Cerebellar cortex (tissue), 1 donor: ENCODE measurements at places on chromosomes 3 and 15.
A peak's percentile ranks its signal among the peaks of the same experiment; 100 is the strongest.

GRCh38 chr15:69154684-69155083 lies 5.8 kb upstream of the GLCE start:
- no peak for DNase-seq

GRCh38 chr3:129606636-129607390 lies at the start of gene PLXND1:
Gene PLXND1, minus strand, starts transcription at chr3:129606676. Its CDS starts 37 bp downstream, at chr3:129606639.
- DNase-seq: no peak

GRCh38 chr3:185756477-185756876 lies 68.4 kb downstream of the IGF2BP2 start:
- no peak for DNase-seq

- DNase-seq: peak; percentile 34
Measured at GRCh38 chr15:38252481-38253350, at the start of gene SPRED1. Gene SPRED1, plus strand, starts transcription at chr15:38252836. Its CDS starts 350 bp downstream, at chr15:38253186.

GRCh38 chr3:159634483-159634882 lies 354.2 kb upstream of the IL12A start:
- DNase-seq: no peak

- no peak for DNase-seq
Measured at GRCh38 chr15:71048913-71049675, 66.2 kb upstream of the THSD4 start.

GRCh38 chr3:72380711-72381493 lies 467.3 kb downstream of the SHQ1 start:
- no peak for DNase-seq

- DNase-seq: no peak
Measured at GRCh38 chr15:67579164-67579563, 36.7 kb downstream of the MAP2K5 start.

GRCh38 chr15:99976811-99977271 lies 243.6 kb upstream of the LYSMD4 start:
- no peak for DNase-seq

DNA sequence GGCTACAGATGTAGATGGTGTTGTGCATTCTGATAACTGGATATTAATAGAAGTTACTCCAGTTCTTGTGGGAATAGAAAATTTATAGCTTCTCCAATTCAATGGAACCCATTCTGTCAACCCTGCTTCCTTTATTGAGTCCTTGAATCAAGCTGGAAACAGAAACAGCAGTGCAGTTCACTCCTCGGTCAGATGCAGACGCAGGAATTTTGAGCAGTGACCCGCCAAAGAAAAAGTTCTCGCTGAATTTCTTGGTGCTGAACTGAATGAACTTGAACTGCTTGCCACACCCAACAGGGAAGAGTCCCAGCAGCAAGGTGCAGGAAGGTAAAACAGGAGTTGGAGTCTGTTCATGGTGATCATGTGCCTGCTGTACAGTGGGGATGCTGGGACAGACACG lies 10.3 kb downstream of the HRH1 start:
- DNase-seq: no peak

GRCh38 chr3:34146596-34146995 lies 348.2 kb downstream of the PDCD6IP start:
- no peak for DNase-seq

DNA sequence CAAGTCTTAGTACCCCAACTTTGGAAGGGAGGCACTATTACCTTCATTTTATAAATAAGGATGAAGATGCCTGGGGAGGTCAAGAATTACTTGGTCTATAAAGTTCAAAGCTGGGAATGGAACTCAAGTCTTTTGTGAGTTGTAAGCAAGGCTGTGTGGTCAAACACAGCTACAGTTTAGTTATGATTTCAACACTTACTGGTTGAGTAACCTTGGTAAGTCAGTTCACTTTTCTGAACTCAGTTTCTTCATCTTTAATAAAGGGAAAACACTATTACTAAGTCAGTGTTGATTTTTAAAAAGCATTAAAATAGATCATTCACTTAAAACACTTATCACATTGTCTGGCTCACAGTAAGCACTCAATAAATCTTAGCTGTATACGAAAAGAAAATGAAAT lies 200.4 kb upstream of the ADAMTS9 start:
- DNase-seq: no peak

DNA sequence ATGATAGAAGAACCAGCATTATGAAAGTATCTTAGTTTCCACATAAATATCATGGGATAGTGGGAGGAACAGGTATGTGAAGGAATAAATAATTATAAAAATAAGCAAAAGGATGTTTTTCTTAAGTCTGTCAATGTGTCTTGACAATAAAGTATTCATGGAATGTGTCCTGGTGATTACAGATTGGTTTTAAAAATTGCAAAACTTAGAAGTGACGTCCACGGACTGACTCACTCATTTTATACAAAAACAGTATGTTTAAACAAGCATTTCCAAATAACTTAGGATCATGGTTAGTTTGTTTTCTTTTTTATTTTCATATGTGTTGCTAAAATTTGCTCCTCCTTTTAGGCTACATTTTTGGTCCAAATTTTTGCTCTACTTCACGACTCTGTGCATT lies 687.0 kb upstream of the NECTIN3 start:
- no peak for DNase-seq

- peak; percentile 93 for DNase-seq
Measured at GRCh38 chr15:82571722-82572222, 31.5 kb upstream of the RPS17 start.

GRCh38 chr15:26394801-26395200 lies 378.1 kb downstream of the GABRB3 start:
- no peak for DNase-seq

DNA sequence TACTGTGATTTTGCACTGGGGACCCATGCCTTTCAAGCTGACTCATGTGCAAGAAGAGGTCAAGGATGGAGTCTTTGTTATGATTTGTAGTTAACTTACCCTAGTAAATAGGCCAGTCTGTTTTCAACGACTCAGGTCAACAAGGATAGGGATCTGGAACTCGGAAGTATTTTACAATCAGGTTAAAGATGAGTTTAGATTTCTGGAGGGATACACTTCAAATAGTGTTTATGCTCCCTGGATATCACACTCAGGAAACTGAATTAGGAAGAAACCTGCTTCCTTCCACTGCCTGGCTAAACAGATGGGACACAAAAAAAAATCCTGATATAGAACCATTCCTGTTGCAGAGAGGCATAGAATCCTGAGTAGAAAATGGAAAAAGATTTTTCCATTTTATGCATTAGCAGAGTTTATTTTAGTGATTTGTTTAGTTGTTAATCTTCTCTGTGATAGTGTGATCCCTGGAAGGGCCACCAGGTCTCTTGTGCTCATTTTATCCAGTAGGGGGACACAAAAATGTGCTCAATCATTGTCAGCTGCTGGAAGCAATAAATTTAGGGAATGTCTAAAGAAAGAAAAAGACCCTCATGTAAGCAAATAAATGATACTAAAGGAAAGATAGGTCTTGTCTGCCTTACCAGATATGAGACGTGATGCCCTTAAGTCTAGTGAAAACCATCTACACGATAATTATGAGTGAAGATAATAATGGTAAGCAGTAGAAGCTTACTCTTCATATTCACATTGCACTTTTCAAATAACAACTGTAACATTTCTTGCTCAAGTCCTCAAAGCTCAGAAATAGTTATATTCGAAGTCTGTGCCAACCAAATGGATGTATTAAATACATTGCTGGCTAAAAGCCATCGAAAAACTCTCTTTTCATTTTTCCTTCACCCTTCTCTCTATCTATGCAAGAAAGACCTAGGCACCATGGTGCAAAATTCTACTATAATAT lies 452.1 kb upstream of the KCNMB2 start:
- peak; percentile 64 for DNase-seq

- DNase-seq: no peak
Measured at GRCh38 chr15:96035091-96035490, 295.4 kb upstream of the NR2F2 start.

- DNase-seq: no peak
Measured at GRCh38 chr3:56107157-56107556, 361.1 kb downstream of the ERC2 start.

DNA sequence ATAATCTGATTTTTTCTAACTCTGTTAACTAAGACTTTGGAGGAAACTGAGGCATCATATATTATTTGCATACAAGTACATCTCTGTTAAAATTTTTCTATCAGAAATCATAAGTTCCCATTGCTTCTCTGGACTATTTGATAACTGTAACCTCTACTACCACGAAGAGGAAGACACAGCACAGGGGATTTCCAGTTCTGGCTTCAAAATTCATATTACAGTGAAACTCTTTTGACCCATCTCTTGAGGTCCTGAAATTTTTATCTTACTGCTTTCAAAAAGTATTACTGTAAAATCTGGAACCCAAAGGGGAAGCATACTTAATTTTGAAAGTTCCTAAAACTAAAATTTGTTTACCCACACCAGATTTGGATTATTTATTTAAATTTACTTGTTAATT lies 4.2 kb downstream of the PLSCR1 start:
- no peak for DNase-seq
